ENCODE measurements at places on chromosomes 2 and 18.

DNA sequence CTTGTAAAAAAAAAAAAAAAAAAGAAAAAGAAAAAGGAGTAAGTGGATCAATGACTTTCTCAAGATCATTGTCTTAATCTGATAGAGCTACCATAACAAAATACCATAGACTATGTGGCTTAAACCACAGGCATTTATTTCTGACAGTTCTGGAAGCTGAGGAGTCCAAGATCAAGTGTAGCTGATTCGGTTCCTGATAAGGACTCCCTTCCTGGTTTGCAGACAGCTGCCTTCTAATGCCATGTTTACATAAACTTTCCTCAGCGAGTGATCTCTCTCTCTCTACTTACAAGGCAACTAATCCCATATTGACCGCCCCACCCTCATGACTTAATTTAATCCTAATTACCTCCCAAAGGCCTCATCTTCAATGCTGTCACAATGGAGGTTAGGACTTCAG is 36.5 kb upstream of the SIX2 start:
- no peak for DNase-seq

DNA sequence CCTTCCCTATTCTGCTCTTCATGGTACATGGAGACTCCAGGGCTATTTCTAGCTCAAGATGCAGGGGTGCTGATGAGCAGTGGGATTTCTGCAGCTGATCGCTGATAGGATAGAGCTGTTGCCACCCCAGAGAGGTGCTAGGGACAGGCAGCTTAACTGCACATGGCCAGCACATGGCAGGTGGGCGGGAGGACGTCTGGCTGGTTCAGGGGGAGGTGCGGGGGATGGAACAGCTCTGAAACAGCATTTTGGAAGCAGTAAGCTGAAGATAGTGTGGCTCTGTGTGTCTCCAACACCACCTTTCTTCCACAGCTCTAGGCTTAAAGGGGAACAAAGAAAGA is 151.9 kb upstream of the PELI1 start:
- peak; percentile 46 for DNase-seq

DNA sequence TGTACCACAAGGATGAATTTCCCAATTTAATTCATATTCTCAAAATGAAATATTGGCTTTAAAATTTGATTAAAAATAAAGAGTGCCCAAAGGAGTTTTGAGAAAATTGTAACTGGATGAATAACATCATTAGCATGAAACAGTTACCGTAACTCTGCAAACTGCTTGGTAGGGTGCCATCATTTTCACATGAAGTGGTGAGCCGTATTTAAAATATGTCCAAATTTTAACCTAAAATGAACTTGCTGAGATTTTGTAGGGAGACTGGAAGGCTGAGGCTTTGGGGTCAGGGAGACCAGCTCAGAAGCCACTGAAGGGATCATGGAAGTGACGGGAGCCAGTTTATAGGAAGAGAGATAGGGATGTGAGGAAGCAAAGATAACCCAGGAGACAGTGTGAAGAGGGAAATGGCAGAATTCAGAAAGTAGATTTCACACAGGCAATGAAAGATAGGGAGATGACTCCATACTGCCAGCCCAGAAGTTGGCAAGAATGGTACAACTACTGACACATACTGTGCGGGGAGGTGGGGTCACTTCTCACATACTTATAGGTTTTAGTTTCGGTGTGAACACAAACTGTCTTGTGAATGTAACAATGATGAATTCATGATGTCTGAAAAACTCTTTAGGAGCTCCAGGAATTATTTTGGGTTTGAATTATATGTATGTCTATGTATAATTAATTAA is 53.8 kb downstream of the EFEMP1 start:
- no peak for DNase-seq

DNA sequence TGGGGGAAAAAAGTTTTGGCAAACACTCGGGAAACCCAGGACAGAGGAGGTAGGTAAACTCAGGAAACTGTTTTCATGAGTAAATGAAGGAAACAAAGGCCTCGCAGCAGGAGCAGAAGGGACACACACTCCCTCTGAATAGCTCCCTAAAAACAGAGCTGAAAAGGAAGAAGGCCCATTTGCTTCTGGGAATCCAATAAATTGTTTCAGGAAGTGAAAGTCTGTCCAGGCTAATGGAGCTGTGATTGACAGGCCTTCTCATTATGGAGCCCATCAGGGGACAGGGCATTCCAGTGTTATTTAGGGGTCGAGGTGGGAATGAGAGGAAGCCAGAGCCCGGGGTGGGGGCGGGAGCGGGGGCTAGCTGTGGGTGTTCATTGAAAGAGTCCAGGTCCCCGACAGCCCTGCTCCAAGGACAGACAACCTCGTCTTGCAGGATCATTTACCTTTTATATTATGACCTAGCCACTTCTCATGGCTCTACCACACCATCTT is 81.2 kb downstream of the GBX2 start:
- no peak for DNase-seq

DNA sequence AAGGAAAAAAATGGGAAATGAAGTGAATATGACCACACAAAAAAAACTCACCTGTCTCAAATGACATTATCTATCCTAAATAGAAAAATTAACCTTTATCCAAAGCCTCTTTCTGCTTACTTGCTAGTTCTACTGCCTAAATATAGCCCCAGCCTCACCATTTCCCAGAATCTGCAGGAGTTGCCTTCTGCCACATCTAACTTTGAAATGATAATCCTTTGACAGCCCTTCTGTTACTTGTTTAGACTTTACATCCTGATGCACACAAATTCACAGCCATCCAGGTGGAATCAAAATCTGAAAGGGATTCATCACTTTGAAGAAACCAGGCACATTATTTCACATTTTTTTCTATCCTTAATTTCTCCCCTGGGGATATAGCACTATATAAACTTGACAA is 1356.2 kb upstream of the NXPH2 start:
- peak; percentile 59 for DNase-seq
